ENCODE measurements at places on chromosomes 13 and 19.

GRCh38 chr19:13051557-13052165 lies 51.0 kb downstream of the LYL1 start:
- DNase-seq: peak; percentile 59

DNA sequence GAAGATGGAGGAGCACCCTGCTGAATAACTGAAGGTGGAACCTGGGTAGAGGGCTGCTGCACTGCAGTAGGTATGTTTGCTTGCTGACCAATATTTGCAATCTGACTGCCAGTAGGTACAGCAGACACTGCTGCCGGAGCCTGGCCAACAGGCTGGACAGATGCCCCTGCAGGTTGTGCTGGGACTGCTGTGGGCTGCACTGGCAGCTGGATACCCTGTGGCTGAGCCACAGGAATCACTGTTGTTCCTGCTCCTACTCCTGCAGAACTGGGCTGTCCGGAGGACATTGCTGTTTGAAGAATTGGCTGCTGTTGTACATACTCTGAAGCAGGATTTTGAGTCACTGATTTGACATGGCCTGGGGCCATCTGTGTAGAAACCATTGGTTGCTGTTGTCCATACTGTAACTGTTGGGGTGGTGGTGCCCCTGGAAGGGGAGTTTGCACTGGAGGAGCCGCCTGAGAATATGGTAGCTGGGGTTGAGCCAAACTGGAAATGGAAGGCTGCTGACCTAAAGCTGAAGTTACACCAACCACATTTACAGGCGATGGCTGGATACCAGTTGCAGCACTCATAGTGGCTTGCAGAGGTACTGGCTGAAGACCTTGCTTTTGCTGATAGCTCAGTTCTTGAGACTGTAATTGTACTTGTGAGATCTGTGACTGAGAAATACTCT lies 2.2 kb downstream of the TSC22D1 start:
- DNase-seq: peak; percentile 30

DNA sequence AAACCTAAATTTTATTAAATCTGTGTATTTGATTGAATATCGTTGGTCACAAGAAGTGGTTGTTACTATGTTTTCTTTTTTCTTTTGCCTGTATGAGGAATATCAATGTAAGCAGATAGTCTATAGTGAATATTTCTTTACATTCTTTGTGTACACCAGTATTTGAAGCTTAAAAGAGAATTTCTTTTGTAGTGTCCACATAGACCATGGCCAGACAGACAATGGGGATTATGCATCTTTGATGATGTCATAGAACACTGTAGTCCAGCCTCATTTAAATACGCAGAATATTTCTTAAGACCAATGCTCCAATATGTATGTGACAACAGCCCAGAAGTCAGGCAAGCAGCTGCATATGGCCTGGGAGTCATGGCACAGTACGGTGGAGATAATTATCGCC lies 64.8 kb downstream of the IPO5 start:
- DNase-seq: no peak

GRCh38 chr19:670609-671075 lies 5.5 kb upstream of the FSTL3 start:
- DNase-seq: no peak

- DNase-seq: no peak
Measured at GRCh38 chr19:47157431-47158321, 27.0 kb downstream of the SAE1 start.

GRCh38 chr13:74710006-74710405 lies 575.8 kb upstream of the KLF12 start:
- DNase-seq: no peak

GRCh38 chr19:57212109-57212508 lies 18.7 kb upstream of the AURKC start:
- DNase-seq: no peak

DNA sequence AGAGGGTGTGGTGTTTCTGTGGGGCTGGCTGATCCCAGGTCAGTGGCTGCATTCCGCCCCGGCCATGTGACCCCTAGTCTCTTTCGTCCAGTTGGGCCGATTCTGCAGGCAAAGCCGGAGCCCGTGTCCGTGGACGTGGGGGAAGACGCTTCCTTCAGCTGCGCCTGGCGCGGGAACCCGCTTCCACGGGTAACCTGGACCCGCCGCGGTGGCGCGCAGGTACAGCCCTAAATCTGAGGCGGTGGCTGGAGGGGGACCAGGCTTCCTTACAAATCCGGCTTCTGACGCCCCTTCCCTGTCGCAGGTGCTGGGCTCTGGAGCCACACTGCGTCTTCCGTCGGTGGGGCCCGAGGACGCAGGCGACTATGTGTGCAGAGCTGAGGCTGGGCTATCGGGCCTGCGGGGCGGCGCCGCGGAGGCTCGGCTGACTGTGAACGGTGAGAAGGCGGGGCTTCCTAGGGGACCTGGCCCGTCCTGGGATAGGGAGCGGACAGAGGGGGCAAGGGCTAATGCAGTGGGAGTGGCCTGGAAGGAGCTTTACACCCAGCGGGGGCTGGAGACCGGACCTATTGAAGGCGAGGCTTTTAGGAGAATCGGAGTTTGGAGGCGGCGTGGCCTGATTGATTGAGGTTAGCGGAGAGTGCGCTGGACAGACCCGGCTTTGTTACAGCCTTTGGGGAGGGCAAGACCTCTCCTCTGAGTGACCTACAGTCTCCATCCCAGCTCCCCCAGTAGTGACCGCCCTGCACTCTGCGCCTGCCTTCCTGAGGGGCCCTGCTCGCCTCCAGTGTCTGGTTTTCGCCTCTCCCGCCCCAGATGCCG lies 4.3 kb downstream of the KIRREL2 start:
- peak; percentile 97 for DNase-seq

GRCh38 chr19:14961956-14962685 lies 17.5 kb downstream of the SLC1A6 start:
- DNase-seq: no peak

- DNase-seq: no peak
Measured at GRCh38 chr13:33870046-33870668, 52.2 kb downstream of the RFC3 start.

GRCh38 chr13:50940509-50940908 lies 30.9 kb downstream of the RNASEH2B start:
- DNase-seq: peak; percentile 4

DNA sequence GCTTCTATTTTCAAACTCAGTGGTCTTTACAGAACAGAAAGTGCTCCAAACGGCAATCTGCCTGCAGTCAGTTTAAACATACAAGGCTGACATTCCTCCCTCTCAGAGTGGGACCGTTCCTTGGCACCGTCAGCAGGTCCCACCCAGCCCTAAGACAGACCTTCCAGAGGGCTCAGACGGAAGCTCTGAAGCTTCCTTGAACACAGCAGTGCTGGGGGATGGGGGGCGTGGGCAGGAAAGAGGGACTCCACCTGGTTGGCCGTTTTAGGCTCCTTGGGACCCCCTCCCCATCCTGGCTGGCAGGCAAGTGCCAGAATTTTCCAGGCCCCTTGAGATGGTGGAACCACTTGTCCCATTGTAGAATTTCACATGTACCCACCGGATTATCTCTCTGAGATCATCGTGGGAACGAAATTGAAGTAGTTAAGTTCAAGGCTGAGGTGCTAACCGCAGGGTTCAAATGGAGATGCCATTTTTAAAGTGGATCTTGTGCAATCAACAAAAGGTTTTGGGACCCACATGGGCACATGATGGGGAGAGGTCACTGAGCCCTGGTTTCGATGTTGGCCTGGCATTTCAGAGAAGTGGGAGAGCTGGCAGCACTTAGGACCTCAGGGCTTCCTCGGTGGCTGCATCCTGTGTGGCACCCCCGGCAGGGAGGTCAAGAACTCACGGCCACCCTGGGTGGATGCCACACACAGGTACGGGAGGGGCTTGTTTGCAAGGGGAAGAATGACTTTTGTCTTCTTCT lies 46.2 kb downstream of the KLF2 start:
- DNase-seq: no peak

DNA sequence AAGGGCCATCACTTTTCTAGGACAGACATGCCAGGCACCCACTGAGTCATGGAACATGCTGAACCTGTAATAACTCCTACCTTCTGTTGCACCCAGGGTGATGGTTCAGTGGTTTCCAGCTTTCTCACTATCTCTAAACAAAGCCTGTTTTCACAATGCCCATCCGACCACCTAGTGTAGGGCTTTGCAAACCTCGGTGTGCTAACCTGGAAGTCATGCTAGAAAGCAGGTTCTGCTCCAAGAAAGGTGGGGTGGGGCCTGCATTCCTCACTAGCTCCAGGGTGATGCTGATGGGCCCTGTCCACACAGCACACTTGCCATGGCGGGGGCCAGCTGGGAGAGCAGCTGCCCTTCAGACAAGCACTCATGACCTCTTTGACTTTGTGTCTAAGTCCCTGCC lies 43.4 kb downstream of the COL4A2 start:
- no peak for DNase-seq

- DNase-seq: no peak
Measured at GRCh38 chr13:40161351-40161810, 505.1 kb downstream of the FOXO1 start.

- DNase-seq: no peak
Measured at GRCh38 chr19:46892252-46893179, 31.7 kb downstream of the ARHGAP35 start.

GRCh38 chr13:94169454-94170144 lies 309.9 kb downstream of the DCT start:
- no peak for DNase-seq

- no peak for DNase-seq
Measured at GRCh38 chr13:91357613-91358386, 10.3 kb downstream of the MIR17HG start.

DNA sequence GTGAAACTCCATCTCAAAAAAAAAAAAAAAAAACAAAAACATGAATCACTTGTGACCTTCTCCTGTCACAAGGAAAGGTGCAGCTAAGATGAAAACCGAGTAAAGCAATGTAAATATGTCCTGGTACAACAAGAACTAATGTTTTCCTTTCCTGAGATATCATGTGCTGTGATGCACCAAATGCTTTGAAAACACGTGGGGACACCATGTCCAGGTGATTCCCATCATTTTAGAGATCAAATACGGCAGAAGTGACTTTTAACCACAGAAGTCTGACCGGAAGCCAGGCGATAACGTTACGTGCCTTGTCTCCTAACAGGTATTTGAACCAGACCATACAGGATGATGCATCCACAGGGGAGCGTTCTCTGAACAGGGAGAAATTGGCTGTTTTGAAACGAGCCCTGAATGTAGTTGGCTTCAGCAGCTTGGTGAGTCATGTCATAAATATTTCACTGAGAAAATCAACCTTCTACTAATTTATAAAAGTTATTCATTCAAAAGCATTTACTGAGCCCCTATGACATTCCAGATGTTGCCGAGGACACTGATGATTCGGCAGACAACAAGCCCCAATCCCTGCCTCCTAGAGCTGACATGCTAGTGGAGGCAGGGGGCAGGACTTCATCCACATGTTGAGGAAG lies 328.1 kb downstream of the MYO16 start:
- no peak for DNase-seq

GRCh38 chr13:26075498-26075897 lies 23.7 kb upstream of the SHISA2 start:
- DNase-seq: no peak

- DNase-seq: no peak
Measured at GRCh38 chr13:66559093-66559492, 671.0 kb downstream of the PCDH9 start.

GRCh38 chr13:51802631-51803418 lies 1.1 kb downstream of the DHRS12 start:
- DNase-seq: no peak

GRCh38 chr19:41264581-41265394 lies 616 bp downstream of the HNRNPUL1 start:
- peak; percentile 34 for DNase-seq

DNA sequence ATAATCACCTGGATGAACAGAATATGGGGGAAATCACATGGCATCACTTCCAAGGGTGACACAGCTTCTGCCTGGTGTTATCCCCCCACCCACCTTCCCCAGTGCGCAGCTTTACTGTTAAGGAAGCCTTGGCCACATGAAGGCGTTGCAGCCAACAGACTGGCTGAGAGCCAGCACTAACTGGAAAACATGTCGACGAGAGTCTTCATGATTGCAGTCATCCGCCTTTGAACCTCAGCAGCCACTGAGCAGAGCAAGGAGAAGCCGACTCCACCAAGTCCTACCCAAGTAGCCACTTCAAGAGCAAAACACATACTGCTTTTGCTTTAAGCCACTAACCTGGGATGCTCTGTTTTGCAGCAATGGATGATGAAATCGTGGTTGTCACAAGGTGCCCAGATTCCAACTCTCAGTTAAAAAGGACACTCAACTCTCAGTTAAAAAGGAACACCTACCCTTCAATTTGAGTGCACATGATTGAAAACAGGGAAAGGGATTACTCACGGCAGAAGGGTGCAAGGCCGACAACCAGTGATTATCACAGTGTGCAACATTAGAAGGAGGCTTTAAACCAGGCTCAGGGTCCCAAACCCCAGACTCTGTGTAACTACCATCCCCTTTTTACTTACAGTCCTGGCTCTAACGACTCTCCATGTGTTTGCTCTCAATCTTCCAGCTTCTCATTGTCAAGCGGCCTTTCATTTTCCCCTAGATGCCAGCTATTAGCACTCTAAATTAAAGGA lies 149.1 kb downstream of the KLF12 start:
- no peak for DNase-seq
